ENCODE measurements at places on chromosomes 3 and 15.

DNA sequence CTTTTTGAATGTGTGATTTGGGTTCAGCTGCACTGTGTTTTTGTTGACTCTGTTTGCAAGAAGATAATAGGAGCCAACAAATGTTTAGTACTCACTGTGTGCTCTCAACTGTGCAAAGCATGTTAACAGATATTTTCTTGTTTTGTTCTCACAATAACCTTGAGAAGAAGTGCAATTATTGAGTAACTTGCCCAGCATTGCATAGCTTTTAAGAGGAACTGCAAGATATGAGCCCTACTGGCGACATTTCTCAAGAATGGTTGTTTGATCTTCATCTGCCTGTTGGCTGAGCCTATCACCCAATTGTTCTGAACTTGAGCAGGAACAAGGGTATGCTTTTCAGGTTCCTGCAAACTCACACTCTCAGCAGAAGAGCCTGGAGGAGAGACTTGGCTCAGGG, 43.4 kb upstream of the AGBL1 start:
- no peak for DNase-seq

- no peak for DNase-seq
Observed at GRCh38 chr15:56734013-56734635, 815 bp upstream of the ZNF280D start.

DNA sequence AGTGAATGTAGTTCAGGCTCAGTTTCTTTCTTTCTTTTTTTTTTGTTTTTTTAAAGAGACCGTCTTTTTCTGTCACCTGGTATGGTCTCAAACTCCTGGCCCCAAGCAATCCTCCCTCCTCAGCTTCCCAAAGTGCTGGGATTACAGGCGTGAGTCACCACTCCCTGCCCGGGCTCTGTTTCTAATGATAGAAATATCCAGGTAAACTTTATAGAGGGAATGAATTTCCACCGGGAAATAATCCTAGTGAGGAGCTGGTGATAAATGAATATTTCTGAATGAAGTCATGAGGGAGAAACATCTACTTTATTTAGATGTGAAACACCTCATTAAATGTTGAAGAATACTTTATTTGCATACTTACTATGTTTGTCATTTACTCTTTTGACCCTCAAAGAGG, 7.2 kb downstream of the RNF13 start:
- DNase-seq = no peak

DNA sequence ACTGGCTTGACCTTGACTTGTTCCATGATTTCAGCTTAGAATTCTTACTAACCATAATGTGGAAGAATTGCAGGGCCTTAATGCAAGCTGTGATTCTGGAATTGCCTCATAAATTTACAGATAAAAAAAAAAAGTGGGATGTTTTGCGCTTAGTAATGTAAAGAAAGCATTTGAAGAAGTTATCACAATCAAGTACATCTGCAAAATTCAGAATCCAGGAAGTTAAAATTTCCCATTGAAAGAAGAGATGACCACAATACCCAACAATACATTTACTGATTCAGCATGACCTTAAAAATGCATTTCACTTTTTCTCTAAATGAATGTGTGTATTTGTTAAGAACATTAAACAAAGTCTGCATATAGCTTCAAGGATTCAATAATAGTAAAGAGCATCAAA, 65.1 kb upstream of the CCNL1 start:
- no peak for DNase-seq

- DNase-seq = no peak
Observed at GRCh38 chr3:43540624-43541023, 81.2 kb downstream of the ANO10 start.

DNA sequence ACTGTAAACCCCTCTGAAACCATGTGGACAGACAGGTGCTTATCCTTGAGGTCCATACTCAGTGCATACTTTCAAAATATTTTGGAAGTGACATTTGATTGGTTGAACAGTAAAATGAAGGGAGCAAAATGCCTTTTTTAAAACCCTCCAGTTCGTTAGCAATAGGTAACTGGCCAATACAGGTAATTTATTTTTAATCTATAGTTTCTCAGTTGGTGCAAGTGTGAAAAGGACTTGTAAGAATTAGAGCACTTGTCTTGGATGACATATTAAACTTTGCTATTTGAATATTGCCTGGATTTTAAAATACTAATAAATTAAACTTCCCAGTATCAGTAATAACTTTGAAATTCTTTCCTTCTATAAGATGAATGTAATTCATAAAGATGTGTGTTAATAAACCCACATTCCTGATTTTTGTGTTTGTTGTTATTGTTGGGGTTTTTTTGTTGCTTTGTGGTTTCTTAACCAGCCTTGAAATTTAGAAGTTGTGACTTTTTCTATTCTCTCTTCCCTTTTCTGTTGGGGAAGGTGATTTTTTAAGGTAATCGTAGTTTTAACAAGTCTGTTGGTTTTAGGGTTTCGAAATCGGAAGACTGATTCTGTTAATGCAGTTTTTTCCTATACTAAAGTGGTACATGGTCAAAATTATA, 90.0 kb downstream of the STT3B start:
- DNase-seq = no peak

DNA sequence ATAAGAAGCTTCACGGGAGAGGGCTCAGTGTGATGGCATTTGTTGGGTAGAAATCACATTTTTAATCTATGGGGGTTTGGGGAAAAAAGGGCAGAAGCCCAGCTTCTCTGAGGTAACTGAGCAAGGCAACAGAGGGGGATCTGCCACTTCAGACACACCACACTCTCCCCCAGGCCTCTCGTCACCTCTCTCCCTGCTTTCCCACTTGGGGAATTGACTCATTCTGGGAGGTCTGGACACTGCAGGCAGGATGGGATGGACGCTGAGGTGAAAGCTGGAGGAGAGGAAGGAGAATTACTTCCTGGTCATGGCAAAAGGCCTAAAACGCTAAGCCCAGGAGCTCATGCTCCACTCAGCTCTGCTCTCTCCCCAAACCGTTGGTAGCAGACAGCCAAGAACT, 33.2 kb downstream of the MYO5C start:
- DNase-seq = no peak

GRCh38 chr15:74035121-74036017, 40.9 kb downstream of the PML start:
- DNase-seq = no peak

- no peak for DNase-seq
Observed at GRCh38 chr15:90020021-90020735, 19.1 kb downstream of the ZNF710 start.

DNA sequence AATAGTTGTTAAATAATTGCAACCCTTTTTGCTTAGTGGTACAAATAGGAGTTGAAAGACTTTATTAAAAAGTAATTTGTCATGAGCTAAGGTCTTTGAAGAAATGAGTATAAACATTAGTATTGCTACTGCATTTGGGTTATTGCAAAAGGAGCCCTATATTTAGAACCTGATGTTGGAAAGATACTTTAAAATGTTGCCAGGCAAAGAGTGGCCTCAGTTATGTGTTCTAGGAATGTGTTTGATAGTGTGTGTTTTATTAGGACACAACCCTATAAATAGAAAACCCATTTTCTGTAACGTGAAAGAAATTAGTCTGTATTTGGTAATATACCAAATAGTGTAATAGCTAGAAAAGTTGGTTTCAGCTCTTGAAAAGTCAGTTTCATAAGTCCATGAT, 10.7 kb downstream of the VPS8 start:
- no peak for DNase-seq

DNA sequence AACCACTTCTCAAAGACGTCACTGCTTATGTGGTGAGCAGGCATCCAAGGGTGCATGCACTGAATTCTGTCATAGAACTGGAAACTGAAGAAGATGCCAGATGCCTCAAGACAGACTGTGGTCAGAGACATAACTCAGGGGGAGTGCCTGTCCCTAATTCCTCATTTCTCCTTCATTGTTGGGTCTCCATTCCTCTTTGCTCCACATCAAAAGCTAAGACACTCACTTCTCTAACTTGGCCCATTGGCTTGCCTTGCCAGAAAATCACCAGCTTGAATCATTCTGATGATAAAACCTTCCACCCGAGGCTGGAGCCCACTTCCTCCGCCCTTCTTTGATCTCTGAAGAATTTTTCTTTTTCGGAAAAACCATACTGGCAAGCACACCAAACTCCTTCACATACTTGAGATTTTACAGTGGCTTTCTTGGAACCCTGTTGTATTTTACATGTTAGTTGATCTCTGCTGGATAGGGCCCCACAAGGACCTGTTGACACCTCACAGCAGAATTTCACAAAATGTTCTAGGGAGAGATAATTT, 69.9 kb downstream of the COL8A1 start:
- DNase-seq = no peak

GRCh38 chr3:129684270-129684669, 77.8 kb upstream of the PLXND1 start:
- DNase-seq = peak; percentile 19

DNA sequence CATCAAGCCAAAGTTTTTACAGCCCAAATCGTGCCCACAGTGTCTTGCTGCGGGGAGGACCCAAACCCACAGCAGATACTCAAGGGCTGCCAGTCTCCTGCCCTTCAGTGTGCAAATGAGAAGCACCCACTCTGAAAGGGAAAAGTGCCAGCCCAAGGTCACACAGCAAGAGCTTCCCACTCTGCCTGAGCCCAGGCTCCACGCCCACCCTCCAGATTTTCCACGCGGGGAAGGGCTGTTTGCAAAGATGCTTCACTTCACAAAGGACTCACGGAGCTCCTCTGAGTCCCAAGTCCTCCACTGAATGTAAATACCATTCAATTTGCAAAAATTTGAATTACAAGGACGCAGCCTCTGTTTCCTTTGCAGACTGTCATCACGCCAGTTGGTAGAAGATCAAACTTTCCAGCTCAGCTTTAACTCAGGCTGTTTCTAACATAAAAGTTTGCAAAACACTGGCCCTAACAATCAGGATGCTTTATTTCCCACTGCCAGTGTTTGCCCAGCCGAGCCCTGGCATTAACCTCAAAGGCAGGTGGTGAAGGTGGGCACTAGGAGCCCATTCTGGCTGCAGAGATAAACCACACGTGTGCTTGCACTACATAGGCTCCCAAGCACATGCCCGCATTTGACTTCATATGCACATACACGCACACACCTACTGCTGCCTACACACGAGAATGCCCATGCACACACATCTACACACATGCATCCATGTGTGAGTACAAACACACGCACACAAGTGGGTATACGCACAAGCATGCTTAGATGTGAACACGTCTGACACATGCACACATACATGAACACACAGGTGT, 7.6 kb downstream of the CACNA2D2 start:
- DNase-seq = no peak

DNA sequence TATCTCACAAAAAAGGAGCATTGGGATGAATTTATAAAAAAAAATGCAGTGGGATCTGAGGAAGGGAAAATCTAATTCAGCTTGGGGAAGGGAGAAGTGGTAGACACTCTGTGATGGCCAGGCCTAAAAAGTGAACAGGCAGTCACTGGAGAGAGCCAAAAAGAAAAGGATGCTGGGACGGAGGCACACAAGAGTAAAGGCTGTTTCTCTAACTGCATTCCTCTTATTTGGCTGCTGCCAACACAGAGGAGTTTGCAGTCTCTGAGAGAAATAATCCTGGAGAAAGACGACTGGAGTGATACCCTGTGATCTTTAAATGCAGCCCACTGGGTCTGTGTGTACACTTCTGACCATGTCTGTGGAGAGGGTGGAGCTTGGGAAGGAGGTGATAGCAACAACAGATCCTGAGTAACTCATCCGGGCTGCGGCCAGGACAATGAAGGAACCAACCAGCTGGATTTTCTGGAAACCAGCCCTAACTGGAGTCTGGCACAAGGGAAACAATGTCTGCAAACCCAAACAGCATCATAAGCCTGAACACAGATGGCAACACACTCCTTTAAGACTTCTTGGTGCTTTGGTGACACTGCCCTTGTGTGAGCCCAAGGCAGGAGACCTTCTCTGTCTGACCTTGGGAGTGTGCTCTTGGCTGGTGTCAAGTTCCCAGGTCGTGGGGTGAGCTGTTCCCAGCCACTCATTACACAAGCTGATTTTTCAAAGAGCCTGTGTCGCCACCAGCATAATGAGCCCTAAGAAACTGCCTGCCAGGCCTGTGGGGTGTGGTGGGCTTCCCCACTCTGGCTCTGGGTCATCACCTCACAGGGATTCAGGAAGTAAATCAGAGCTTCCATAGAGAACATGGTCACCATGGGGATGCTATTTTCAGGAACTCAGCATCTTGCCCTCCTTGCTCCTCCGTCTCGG, 8.0 kb downstream of the FYCO1 start:
- DNase-seq = no peak
